Memory B cell (primary cell): ENCODE measurements at places on chromosomes 6 and 20.

DNA sequence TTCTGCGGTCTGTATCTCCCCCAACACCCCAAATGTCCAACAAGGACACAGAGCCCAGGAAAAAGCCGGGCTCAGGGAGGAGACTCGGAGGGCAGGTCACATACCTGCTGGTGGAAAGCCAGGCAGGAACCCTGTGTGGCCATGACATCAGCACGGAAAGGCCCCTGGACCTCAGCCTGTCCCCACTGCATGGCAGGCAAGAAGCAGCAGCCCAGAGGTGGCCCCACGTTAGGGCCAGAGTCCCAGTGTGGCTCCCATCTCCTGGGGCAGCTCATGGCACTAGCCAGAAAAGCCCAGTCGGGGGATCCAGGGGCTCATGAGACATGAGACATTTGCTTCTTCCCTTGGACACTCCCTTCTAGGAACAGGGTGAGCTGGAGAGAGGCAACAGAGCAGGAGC is 258.7 kb downstream of the DLL1 start:
- DNase-seq, result no peak

DNA sequence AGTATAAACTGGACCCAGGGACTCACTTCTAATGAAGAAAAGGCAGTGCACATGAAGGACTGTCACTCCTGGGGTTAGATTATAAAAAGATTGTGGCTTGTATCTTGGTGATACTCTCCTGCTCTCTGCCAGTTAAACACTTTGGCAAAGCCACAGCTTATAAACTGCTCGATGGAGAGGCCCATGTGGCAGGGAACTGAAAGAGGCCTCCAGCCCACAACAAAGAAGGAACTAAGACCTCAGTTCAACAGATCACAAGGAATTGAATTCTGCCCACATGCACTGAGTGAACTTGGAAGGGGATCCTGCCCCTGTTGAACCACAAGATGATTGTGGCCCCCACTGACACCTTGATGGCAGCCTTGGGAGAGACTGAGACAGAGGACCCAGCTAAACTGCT is 363.8 kb downstream of the CBLN4 start:
- DNase-seq, result no peak

GRCh38 chr6:104229057-104229456 is 630.7 kb downstream of the HACE1 start:
- no peak for DNase-seq

GRCh38 chr20:48153523-48153922 is 368.2 kb upstream of the SULF2 start:
- DNase-seq, result no peak

- no peak for DNase-seq
Measured at GRCh38 chr6:152034631-152035030, 227.1 kb downstream of the ESR1 start.

- DNase-seq, result no peak
Measured at GRCh38 chr6:150894935-150895552, 29.5 kb downstream of the MTHFD1L start.

- DNase-seq, result no peak
Measured at GRCh38 chr6:15608396-15608795, 54.4 kb downstream of the DTNBP1 start.

DNA sequence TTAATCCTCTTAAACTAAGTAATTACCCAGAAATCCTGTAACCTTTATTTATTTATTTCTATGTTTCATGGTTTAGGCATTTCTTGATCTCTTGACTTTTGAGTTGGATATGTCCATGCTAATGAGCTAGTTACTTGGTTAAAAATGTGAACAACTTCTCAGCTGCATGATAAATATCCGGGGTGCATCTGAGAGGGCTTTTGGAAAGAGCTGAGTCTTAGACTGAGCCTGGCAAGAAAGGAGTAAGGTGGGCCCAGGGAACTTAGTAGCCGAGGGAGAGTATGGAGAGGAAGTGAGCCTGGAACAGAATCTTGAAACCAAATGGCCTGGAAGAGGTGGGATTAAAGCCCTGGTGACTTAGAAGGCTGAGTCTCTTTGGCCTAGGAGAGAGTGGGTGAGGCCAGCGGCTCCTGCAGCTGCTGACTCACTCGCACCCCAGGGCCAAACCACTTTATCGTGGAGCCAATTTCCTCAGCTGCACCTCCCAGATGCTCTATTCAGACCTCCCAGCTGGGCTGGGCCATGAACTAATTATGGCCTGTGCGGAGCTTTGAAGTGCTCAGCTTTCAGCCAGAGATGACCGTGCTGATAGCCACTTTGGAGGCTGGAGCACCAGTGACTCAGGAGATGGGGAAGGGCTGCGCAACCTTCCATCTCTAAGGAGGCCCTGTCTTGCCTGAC is 19.1 kb downstream of the TGM3 start:
- DNase-seq, result no peak
